Activated naive CD4-positive, alpha-beta T cell treated with anti-CD3 and anti-CD28 coated beads, Interleukin-2, amount 10 ng/mL, durations not matched to agents 7 days and 5 days (primary cell): ENCODE measurements at places on chromosomes 16 and 17.
A peak's percentile ranks its signal among the peaks of the same experiment; 100 is the strongest.

GRCh38 chr17:64459284-64459747 lies 10.4 kb downstream of the MILR1 start:
- DNase-seq, result no peak

GRCh38 chr16:84144209-84144858 lies 643 bp downstream of the HSDL1 start:
- DNase-seq, result peak; percentile 69

- DNase-seq, result no peak
Measured at GRCh38 chr16:50282955-50283631, 16.7 kb downstream of the ADCY7 start.

GRCh38 chr17:11797803-11798202 lies 199.5 kb downstream of the ZNF18 start:
- DNase-seq, result no peak

GRCh38 chr17:81842725-81843504 lies 8.1 kb upstream of the PPP1R27 start:
- DNase-seq, result no peak
